ENCODE measurements at places on chromosomes 13 and 19.

DNA sequence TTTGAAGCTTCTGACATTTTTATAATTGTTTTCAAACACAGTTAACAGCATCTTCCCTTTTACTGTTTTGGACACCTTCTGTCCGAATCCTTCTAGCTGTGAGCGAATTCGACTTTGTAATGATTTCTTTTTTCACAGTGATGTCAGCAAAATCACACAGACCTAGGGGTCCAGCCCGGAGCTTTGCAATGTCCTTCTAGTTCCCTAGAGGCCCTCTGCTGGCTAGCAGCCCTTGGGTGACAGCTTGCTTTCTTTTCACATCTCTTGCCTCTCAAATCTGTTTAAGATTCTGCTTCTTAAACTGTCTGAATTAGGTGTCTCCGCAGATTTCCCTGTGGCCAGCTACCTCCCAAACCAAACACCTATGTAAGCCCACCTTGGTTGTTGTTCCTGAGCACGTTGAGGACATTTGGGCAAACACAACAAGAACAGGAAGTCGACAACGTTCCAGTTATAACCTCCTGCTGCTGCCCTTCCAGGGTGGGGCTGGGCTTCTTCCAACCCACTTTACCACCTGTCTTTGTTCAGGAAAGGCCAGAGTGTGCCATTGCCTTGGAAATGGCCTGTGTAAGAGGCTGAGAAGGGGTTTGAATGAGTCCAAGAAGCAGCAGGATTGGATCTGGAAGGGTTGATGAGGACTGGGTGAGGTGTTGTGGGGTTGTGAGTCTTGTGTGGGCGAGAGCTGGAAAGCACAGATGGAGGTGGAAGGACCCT lies 123.1 kb downstream of the ATP8A2 start:
- H3K27me3 ChIP-seq: peaks cover 10% of the 10 kb centered on the region
- H3K4me1 ChIP-seq: no peaks in the 10 kb centered on the region
- DNase-seq: no peak
- no peak overlapping the region for H3K4me3 ChIP-seq
- H3K27ac ChIP-seq: no peak overlapping the region

DNA sequence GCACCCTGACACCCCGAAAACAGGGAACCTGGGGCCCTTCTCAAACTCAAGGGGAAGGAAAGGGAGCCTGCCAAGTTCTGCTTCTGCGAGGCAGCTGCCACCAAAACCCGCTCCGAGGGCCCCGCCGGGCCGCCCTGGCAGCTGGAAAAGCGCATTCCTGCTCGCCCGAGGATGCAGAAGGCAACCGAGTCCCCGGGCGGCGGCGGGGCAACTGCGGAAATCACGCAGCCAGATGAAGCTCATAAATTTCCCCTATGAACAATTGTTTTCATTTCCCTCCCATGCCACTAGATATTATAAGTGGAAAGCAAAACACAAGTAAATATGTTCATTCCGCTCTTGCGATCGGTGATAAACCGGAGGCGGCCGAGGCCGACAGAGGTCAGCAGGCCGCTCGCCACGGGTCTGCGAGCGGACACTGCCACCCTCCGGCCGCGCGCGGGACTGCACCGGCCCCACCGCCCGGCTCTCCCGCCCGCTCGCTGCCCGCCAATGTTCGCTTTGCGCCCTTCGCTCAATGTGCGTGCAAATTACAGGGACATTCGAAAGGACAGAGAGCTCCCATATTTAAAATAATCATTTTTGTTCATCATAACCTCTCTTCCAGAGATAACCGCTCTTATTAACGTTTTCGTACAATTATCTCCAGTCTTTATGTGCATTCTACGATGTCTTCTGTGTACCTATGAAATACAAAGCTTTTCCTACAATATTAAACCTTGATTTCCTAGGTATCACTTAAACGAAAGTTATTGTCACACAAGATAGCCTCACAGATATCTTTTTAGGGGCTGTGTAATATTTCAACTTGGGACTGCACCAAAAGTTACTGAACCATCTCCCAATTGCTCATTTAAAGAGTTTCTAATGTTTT lies 120.8 kb upstream of the ZNF507 start:
- no peaks in the 10 kb centered on the region for H3K36me3 ChIP-seq
- H3K4me3 ChIP-seq: peak overlapping the region; percentile 47
- no peaks in the 10 kb centered on the region for H3K4me1 ChIP-seq
- no peak overlapping the region for H3K27ac ChIP-seq
- peak; percentile 61 for DNase-seq

- H3K27ac ChIP-seq: no peak overlapping the region
- no peak overlapping the region for H3K4me3 ChIP-seq
- H3K4me1 ChIP-seq: peaks cover 2% of the 10 kb centered on the region
- peaks cover 5% of the 10 kb centered on the region for H3K36me3 ChIP-seq
- DNase-seq: no peak
- H3K27me3 ChIP-seq: no peaks in the 10 kb centered on the region
Measured at GRCh38 chr19:10327793-10328192, 5.5 kb downstream of the RAVER1 start.

GRCh38 chr13:110197026-110197425 lies 109.9 kb downstream of the COL4A1 start:
- no peaks in the 10 kb centered on the region for H3K4me1 ChIP-seq
- no peak overlapping the region for H3K4me3 ChIP-seq
- H3K27ac ChIP-seq: no peak overlapping the region
- no peaks in the 10 kb centered on the region for H3K36me3 ChIP-seq
- no peak for DNase-seq

DNA sequence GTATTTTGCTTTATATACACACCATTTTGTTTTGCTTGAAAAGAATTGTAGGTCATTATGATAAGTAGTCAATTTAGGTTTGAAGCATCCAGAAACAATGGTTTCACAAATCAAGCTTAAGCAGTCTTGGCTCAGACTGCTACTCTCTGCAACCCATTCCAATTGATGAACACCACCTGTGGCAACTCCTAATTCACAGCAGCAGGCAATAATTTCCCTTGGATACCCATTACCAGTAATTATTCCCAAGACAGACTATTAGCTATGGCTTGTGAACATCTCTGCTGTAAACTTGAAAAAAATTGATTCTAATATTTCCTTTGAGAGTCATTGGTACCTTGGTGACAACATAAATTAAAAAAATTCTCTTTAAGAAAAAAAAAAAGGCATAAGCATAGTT lies 299.3 kb upstream of the SLITRK6 start:
- no peaks in the 10 kb centered on the region for H3K4me1 ChIP-seq
- no peak overlapping the region for H3K4me3 ChIP-seq
- no peak for DNase-seq
- no peak overlapping the region for H3K27ac ChIP-seq
- H3K27me3 ChIP-seq: no peaks in the 10 kb centered on the region
- no peaks in the 10 kb centered on the region for H3K36me3 ChIP-seq

DNA sequence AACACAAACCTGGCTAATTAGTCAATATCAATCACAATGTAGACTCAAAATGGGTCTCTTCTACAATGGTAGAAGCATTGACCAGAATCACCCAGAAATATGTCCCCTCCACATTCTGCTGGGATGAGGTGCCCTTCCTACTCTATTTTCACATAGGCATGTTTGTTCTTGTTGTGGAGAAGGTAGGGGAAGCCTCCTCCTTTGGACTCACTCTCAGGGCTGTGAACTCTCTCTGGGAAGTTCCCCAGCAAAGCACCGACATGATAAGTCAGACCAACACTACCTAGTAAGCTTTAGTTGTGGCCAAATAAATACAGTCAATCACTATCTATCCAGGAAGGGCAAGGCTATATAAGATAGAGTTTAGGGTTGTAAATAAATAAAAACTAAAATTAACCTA lies 194.5 kb upstream of the UBL3 start:
- DNase-seq: no peak
- no peak overlapping the region for H3K4me3 ChIP-seq
- peaks cover 15% of the 10 kb centered on the region for H3K27me3 ChIP-seq
- no peak overlapping the region for H3K27ac ChIP-seq
- no peaks in the 10 kb centered on the region for H3K36me3 ChIP-seq

GRCh38 chr13:78460176-78460575 lies 143.2 kb downstream of the POU4F1 start:
- DNase-seq: no peak
- no peaks in the 10 kb centered on the region for H3K27me3 ChIP-seq
- no peak overlapping the region for H3K4me3 ChIP-seq
- no peak overlapping the region for H3K27ac ChIP-seq
- H3K4me1 ChIP-seq: no peaks in the 10 kb centered on the region

DNA sequence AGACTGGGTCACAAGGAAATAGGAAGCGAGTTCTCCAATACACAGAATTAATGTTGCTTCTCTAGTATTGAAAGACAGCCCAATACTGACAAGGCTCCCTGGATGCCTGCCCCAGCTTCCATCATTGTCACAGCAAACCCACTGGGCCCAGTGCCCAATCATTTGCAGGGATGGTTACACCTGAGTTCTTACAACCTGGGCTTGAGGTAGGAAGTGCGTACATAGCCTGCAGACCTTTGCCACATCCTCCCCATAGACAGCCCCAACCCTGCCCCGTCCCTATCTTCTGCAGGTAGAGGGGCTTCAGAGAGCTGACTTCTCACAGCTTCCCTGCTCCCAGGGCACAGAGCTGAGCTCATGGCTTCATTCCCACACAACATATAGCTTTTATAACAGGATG lies 108.1 kb upstream of the UBL3 start:
- H3K36me3 ChIP-seq: no peaks in the 10 kb centered on the region
- no peak overlapping the region for H3K4me3 ChIP-seq
- H3K27ac ChIP-seq: no peak overlapping the region
- peaks cover 13% of the 10 kb centered on the region for H3K27me3 ChIP-seq

DNA sequence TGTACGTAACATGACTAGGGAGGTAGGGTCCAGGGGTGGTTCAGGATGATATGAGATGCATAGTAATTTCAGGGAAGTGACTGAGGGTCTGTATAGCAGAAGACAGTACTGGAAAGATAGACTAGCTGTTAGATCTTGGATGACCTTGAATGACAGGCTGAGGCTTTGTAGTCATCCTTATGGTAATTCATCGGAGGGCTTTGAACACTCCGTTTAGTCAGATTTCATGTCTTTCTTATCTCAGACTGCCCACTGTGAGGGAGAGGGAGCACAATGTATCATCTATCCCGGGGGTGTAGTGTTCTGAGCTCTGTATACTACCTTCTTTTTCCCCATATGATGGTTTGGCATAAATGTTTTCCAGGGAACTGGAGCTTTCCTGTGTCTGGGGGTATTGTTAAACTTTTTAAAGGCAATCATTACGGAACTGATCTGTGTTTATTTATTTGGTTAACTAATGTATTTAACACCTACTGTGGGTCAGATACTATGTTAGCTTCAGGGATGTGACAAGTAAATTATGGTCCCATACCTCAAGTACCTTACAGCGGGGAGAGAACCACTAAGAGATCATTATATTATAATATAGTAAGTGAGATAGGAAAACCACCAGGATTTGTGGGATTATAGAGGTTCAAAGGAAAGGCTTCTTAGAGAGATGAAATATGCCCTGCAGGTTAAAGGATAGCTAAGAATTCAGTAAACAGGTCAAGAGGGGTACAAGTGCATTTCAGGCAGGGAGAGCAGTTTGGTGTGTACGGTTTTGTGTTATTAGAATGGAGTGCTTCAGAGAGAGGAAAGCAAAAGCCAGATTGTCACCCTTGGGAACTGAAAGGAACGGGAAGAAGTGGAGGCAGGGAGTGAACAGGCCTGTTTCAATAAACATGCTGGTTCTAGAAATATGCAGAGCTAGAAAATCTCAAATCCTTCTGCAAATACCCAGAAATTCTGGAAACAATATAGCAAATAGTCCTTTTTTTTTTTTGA lies 164.8 kb upstream of the KL start:
- H3K27me3 ChIP-seq: peaks cover 17% of the 10 kb centered on the region
- no peak for DNase-seq
- H3K27ac ChIP-seq: no peak overlapping the region

DNA sequence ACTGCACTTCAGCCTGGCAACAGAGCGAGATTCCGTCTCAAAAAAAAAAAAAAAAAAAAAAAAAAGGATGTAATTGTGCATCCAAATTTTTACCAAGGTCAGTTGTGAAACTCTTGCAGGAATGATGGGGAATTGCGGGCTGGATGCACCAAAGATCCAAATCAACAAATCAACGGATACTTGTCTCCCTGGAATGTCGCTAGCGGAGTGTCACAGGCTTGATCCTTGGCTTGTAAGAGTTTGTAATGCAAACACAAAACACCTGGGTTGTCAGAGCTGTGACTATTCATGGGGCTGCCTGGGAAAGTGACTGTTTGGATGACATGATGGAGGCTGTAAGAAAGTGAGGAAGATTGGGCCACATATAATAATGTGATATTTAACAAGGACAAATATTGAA lies 4.2 kb downstream of the KANK3 start:
- peaks cover 18% of the 10 kb centered on the region for H3K27me3 ChIP-seq
- DNase-seq: no peak
- no peaks in the 10 kb centered on the region for H3K36me3 ChIP-seq
- H3K4me1 ChIP-seq: peaks cover 11% of the 10 kb centered on the region
- no peak overlapping the region for H3K4me3 ChIP-seq
- no peak overlapping the region for H3K27ac ChIP-seq

GRCh38 chr19:41941410-41942202 lies 13.4 kb upstream of the ERFL start:
- H3K27ac ChIP-seq: peak overlapping the region; percentile 93
- no peak for DNase-seq
- H3K4me3 ChIP-seq: peak overlapping the region; percentile 87
- H3K27me3 ChIP-seq: no peaks in the 10 kb centered on the region

- H3K36me3 ChIP-seq: peaks cover 1% of the 10 kb centered on the region
- DNase-seq: no peak
- peaks cover 18% of the 10 kb centered on the region for H3K27me3 ChIP-seq
- H3K4me1 ChIP-seq: peaks cover 15% of the 10 kb centered on the region
- H3K27ac ChIP-seq: no peak overlapping the region
- H3K4me3 ChIP-seq: no peak overlapping the region
Measured at GRCh38 chr19:13026462-13027370, 31.4 kb downstream of the NFIX start.

- H3K36me3 ChIP-seq: peaks cover 10% of the 10 kb centered on the region
- H3K4me3 ChIP-seq: no peak overlapping the region
- DNase-seq: no peak
- no peaks in the 10 kb centered on the region for H3K4me1 ChIP-seq
- H3K27ac ChIP-seq: no peak overlapping the region
Measured at GRCh38 chr13:35648201-35648600, 171.7 kb upstream of the MAB21L1 start.

DNA sequence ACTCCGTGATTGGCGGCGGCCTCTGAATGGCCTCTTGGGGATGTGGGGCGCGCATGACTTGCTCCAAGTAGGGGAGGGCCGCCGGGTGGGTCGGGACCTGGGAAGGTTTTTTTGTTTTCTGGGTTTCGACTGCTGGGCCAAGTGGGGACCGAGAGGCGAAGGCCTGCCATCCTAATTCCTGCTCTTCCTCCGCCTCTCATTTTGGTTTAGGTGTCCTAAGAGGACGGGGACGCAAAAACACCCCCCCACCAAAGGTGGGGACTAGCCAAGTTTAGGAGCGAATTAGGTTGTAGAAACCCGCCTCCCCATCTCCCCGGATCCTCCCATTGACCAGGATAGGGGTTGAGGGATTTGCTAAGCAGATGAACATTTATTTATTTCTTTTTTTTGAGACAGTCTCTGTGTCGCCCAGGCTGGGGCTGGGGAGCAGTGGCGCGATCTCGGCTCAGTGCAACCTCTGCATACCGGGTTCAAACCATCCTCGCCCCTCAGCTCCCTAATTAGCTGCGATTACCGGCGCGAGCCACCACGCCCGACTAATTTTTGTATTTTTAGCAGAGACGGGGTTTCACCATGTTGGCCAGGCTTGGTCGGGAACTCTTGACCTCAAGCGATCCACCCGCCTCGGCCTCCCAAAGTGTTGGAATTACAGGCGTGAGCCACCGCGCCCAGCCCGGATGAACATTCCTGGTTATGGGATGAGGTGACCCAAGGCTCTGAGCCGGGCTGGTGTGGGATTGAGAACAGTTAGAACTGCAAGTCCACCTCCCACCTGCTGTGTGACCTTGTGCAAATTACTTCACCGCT lies 838 bp downstream of the PPP2R1A start:
- peaks cover 21% of the 10 kb centered on the region for H3K36me3 ChIP-seq
- H3K27ac ChIP-seq: peak overlapping the region; percentile 99
- no peaks in the 10 kb centered on the region for H3K27me3 ChIP-seq
- peak; percentile 25 for DNase-seq
- H3K4me3 ChIP-seq: peak overlapping the region; percentile 94
